ENCODE measurements at places on chromosomes 5 and 9. TPM values are rescaled to one million over a fixed set of nuclear protein-coding genes. Genes with fewer than 3 reads are reported as not detected.

MARVELD2 gene
- 3.2 TPM for total RNA-seq

DNA sequence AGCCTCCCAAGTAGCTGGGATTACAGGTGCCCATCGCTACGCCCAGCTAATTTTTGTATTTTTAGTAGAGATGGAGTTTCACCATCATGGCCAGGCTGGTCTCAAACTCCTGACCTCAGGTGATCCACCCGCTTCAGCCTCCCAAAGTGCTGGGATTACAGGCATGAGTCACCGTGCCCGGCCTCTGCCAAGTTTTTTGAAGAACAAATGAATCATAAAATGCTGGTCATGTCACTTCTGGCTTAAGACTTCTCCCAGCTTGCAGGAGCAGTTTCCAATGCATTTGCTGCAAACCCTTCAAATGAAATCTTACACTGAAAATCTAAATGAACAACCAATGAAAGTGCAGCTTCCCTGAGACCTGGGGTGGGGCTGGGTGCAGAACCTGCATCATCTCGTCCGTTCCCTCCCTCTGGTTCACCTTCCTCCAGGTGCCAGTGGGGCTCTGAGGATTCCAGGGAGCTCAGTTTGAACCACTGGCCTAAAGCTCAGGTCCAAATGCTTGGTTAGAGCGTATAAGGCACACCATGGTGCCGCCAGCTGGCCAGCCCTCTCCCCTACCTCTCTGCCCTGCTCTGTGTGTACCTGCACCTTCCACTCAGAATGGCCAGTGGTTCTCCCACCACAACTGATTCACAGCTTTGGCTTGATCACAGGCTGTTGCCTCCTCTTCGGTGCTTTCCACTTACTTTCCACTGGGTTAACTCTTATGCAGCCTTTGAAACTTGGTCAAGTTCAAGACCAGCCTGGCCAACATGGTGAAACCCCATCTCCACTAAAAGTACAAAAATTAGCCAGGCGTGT lies 39.8 kb upstream of the FUBP3 start:
- DNase-seq, result no peak

DNA sequence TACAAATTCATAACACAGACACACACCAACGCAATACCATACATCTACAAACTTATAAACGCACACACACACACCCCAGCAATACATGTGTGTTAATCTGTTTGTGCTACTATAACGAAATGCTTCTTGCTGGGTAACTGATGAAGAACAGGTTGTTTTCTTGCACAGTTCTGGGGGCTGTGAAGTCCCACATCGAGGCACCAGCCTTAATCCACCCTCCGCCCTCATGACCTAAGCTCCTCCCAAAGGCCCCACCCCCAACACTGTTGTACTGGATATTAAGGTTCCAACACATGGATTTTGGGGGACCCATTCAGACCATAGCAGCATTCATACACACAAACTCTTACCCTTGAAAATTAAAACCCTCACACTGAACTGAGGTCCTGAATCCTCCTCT lies 38.8 kb upstream of the LPCAT1 start:
- no peak for DNase-seq

DNA sequence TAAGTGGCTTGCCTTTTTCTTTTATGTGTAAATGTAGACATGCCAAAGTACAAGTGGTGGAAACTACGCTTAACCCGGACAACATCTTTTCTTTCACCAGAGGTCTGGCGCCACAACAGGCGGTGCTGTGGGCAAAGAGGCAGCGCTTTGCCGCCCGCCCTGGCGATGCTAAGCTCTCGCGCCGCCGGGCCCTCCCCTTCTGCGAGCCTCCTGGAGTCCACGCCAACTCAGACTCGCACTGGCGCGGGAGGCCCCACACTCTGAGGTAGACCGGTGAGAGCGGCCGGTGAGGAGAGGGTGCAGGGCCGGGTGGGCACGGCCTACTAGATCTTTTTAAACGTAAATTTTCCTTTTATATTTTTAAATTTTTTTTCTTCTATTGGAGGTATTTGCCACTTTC lies 2253.1 kb upstream of the C9orf72 start:
- no peak for DNase-seq

DNA sequence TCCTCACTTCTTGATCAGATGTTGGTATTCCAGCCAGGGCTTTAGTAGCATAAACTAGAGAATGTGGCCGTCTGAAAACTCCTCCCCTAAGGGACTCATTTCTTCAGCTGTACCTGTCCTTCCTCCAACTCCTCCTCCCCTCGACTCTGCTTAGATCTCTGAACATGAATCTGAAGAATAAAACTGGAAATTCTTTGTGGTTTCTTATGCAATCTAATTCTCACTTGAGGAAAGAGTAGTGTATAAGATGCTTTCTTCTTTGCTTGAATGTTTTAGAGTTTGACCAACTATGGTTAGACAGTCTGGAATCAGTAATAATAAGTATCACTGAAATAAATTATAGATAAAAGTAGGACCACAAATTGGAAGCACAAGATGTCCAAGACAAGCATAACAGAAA lies 128.5 kb downstream of the LRRC70 start:
- no peak for DNase-seq

GRCh38 chr5:4540375-4541173 lies 599.6 kb upstream of the ADAMTS16 start:
- DNase-seq, result no peak

DNA sequence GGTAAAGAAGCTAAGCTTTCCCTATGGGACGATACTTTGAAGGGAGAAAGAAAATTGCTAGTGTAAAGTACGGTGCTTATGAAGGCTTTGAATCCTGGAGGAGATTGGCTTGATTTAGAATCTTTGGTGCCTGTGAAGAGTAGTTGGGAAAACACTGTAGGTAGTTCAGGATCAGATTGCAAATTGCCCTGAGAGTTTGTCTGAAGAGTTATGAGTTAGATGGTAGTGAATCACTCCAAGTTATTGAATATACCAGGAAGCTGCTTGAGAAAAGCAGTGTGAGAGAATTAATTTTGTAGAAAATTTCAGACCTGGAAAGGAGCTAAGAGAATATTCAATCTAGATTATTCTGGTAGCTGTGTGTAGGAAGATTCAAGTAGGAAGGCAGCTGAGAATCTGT lies 11.5 kb downstream of the MAN2A1 start:
- DNase-seq, result no peak

Data from tongue (tissue), 3 donors.